ENCODE measurements at places on chromosomes 2 and 18.
A peak's percentile ranks its signal among the peaks of the same experiment; 100 is the strongest.

GRCh38 chr2:45009928-45010701 lies 863 bp upstream of the SIX2 start:
- DNase-seq: no peak

DNA sequence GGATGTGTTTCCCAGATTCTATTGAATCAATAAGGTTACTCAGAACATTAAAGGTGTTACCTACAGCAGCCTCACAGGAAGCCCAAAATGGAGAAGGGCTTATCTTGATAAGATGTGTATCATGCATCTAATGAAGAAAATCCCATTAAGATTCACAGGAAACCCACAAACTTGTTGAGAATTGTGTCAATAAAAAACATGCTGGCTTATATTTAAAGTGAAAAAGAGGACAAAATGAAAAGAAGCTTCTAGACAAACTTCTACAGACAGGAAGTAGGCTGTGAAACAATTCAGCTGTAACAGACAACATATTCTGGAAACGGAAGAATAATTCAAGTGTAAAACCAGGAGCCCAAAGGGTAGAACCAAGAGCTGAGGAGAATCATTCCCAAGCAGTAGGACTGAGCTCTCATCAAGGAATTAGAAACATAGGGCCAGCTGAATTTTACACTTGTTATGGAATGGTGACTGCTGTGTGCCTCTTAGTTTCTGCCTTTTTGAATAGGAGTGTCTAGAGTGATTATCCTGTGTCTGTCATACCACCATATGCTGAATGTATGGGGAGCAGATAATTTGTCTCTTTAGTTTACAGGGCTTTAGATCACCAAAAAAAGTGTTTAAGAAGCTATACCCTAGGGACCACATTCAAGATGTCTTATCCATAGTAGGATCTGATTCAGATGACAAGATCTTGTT lies 9.6 kb downstream of the IMMT start:
- peak; percentile 18 for DNase-seq

DNA sequence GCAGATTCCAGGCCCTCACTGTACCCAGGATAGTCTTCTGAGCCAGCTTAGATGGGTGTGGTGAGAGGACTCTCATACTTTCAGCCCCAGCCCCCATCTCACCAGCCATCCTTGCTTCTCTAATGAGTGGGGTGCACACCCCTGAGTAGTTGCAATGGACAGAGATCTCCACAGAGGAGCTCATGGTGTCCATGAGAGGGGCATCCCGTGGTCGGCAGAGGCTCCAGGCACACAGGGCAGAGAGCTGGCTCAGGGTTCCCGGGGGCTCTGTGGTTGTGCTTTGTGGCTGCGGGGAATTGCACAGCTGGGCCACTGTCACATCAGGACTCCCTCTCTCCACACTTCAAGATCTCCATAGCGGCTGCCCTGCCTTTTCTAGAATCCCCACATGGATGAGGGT lies 226.0 kb upstream of the PXDN start:
- no peak for DNase-seq

GRCh38 chr18:57062844-57063243 lies 84.0 kb upstream of the BOD1L2 start:
- DNase-seq: no peak

DNA sequence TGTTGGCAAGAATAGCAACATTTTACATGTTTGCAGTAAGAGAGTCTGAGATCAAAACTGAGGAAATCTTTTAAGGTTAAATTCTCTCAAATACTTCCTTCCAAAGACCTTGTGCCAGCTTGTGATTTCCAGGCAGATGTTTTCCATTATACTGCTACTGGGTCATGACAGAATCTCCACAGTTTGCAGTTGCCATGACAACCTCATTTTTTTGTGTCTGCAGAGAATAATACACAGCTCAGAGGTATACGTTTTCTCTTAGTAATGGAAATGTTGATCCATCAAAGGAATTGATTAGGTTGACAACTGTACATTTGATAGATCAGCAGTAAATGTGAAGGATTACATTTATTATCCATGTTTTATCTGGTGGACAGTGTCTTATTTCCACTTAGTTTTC lies 29.1 kb upstream of the CSRNP3 start:
- no peak for DNase-seq

DNA sequence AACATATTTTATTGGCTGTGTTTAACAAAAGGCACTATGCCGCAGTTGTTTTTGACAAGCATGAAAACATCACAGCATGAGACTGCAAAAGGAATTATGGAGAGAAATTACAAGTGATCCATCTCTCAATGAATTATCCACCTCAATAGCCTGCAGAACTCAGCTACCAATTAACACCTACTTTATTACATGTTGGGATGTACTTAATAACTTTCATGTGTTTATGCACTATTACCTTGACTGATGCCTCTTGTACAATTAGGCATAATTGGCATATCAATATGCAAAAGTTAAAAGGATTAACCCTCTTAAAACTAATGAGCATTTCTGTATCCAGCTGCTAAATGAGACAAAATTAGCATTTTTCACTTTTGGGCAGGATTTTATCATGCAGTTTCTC lies 27.8 kb downstream of the ARHGAP15 start:
- no peak for DNase-seq

GRCh38 chr2:118387509-118387908 lies 299.2 kb downstream of the INSIG2 start:
- no peak for DNase-seq

DNA sequence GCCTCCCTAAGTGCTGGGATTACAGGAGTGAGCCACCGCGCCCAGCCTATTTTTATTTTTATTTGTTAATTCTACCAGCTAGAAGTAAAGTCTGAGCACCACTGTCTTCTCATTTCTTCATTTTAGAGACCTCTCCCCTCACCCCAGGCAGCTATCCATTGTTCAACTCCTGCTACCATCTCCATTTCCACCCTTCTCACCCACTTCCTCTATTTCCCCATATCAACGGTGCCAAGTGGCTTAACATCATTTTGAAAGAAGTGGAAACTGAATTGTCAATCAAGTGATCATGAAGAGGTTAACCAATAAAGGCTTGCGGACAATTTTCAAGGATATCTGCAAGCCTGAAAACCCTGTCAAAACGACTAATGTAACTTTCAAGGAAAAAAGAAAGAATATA lies 323.1 kb downstream of the NBAS start:
- no peak for DNase-seq

- DNase-seq: no peak
Measured at GRCh38 chr2:208373460-208374089, 33.0 kb upstream of the PTH2R start.

GRCh38 chr18:75287700-75288099 lies 77.1 kb downstream of the TSHZ1 start:
- no peak for DNase-seq

GRCh38 chr2:215812966-215813365 lies 200.4 kb downstream of the MREG start:
- no peak for DNase-seq

GRCh38 chr2:152097801-152098495 lies 896 bp downstream of the CACNB4 start:
- no peak for DNase-seq

DNA sequence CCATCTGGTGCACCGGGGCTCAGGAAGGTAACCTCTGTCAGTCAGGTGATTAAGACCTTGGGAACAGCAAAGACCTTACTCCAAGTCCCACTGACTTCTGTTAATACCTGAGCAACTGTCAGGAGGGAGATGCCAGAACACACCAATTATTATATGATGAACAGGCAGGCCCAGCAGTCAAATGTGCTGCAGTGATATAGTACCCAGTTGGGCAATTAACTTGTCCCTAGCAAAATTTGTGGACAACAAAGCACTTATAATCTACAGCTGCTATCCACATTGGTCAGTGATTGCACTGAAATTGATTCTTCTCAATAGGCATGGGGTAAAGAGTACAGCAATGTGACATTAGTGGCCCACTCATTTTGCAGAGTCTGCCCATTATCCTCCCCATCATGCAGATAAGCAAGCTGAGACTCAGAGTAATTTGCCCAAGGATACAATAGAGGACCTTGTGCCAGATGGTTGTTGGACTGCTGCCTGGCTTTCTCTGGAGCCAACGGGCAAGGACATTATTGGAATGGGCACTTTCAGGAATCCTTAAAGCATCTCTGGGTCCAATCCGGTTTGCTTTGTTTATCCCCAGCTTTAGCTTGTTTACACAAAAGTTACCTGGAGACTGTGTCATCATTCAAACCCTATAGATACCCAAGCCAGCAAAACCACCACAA lies 147.6 kb downstream of the CCBE1 start:
- DNase-seq: no peak

DNA sequence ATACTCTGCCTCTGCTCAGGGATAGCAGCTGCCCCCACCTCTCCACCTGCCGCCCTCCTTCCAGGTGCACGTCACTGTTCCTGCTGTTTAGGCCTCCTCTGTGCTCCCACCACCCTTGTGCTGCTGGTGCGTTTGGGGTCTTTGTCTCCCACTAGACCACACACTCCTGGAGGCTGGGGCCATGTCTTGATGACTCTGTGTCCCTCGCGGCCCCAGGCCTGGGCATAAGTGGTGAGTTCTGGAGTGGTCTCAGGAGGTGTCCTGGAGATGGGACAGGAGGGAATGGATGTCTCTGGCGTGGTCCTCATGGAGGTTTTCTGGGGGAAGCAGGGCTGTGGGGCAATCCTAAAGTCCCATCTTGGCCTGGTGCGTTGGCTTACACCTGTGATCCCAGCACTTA lies 132.1 kb downstream of the TFCP2L1 start:
- DNase-seq: no peak

- no peak for DNase-seq
Measured at GRCh38 chr18:36650906-36651305, 177.9 kb downstream of the TPGS2 start.

DNA sequence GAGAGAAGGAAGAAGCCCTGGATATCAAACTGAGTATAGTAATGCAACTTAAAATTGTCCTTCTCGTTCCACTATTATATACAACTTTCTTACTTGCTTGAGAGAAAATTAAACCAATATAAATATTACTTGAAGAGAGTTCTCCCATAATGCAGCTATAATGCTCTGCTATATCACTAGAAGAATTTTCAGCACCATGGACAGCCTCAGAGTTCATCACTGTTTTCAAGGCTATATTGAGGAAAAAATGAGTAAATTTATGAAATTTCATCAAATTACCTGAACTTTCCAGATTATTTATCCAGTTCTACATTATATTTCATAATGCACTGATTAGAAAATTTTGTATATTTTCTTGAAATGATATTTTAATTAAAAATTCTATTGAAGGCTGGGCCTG lies 1053.5 kb upstream of the FAM98A start:
- DNase-seq: no peak

- DNase-seq: no peak
Measured at GRCh38 chr2:178271629-178272333, 77.5 kb downstream of the OSBPL6 start.
